ENCODE measurements at places on chromosomes 11 and 22.

GRCh38 chr11:8047382-8047781 lies 33.6 kb upstream of the TUB start:
- H3K4me1 ChIP-seq = no peaks in the 10 kb centered on the region
- H3K36me3 ChIP-seq = no peaks in the 10 kb centered on the region
- peaks cover 30% of the 10 kb centered on the region for H3K27me3 ChIP-seq
- no peak for DNase-seq
- H3K4me3 ChIP-seq = no peak overlapping the region
- H3K27ac ChIP-seq = no peak overlapping the region

GRCh38 chr11:35298369-35298768 lies 121.0 kb downstream of the SLC1A2 start:
- no peak overlapping the region for H3K4me3 ChIP-seq
- no peak overlapping the region for H3K27ac ChIP-seq
- H3K27me3 ChIP-seq = no peaks in the 10 kb centered on the region
- no peaks in the 10 kb centered on the region for H3K36me3 ChIP-seq
- DNase-seq = no peak

GRCh38 chr11:111561791-111562325 lies 21.3 kb downstream of the LAYN start:
- no peak overlapping the region for H3K27ac ChIP-seq
- no peak for DNase-seq
- no peaks in the 10 kb centered on the region for H3K36me3 ChIP-seq
- H3K4me1 ChIP-seq = peaks cover 7% of the 10 kb centered on the region

DNA sequence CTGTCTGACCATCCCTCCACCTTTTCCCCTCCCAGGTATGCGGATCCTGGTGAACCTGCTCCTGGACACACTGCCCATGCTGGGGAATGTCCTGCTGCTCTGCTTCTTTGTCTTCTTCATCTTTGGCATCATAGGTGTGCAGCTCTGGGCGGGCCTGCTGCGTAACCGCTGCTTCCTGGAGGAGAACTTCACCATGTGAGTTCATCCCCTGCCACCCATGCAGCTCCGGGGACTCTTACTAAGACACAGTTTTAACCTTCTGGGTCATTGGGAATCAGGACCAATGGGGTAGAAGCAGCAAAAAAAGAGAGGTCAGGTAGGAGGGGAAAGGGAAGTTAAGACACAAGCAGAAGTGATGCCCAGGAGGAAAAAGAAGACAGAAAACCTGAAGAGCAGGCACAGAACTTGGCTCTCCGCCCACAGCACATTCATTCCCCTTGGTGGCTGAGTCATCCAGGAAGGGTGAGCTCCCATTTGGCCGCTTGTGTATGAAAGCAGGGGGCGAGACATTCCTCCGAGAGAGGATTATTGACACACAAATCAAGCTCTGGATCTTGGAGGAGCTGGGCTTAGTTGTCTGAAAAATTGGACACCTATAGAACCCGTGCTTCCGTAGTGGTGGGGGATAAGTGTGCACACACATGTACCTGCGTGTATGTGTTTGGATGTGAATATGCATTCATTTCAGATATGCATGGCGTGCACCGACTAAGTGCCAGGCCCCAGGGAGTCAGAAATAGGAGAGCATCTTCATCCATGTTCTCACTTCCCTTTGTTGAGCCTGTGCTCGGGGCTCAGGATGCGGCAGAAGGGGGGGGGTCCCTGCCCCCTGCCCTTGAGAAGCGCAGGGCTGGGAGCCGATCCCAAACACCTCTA lies 64.2 kb downstream of the CACNA1I start:
- peak overlapping the region; percentile 82 for H3K27ac ChIP-seq
- H3K36me3 ChIP-seq = no peaks in the 10 kb centered on the region
- peak overlapping the region; percentile 49 for H3K4me3 ChIP-seq

- DNase-seq = no peak
- no peak overlapping the region for H3K27ac ChIP-seq
- no peaks in the 10 kb centered on the region for H3K27me3 ChIP-seq
- no peak overlapping the region for H3K4me3 ChIP-seq
- no peaks in the 10 kb centered on the region for H3K36me3 ChIP-seq
Observed at GRCh38 chr11:74276581-74276980, 34.9 kb downstream of the P4HA3 start.

DNA sequence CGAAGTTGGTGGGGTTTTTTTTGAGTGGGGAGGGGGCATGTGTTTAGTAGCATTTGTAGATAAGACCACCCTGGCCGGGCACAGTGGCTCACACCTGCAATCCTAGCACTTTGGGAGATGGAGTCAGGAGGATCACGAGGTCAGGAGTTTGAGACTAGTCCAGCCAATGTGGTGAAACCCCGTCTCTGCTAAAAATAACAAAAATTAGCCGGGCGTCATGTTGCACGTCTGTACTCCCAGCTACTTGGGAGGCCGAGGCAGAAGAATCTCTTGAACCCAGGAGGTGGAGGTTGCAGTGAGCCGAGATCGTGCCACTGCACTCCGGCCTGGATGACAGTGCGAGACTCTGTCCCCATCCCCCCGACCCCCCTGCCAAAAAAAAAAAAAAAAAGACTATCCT lies 34.6 kb downstream of the CECR2 start:
- no peaks in the 10 kb centered on the region for H3K27me3 ChIP-seq
- no peaks in the 10 kb centered on the region for H3K4me1 ChIP-seq
- DNase-seq = no peak
- no peak overlapping the region for H3K4me3 ChIP-seq
- H3K36me3 ChIP-seq = no peaks in the 10 kb centered on the region
- no peak overlapping the region for H3K27ac ChIP-seq

GRCh38 chr11:119691020-119691666 lies 37.9 kb downstream of the NECTIN1 start:
- no peak for DNase-seq
- H3K36me3 ChIP-seq = no peaks in the 10 kb centered on the region
- no peak overlapping the region for H3K4me3 ChIP-seq
- H3K27me3 ChIP-seq = no peaks in the 10 kb centered on the region
- H3K27ac ChIP-seq = no peak overlapping the region
- peaks cover 55% of the 10 kb centered on the region for H3K4me1 ChIP-seq

- peaks cover 19% of the 10 kb centered on the region for H3K4me1 ChIP-seq
- no peak overlapping the region for H3K27ac ChIP-seq
- no peak overlapping the region for H3K4me3 ChIP-seq
- peaks cover 60% of the 10 kb centered on the region for H3K36me3 ChIP-seq
Observed at GRCh38 chr11:62724171-62724570, 3.1 kb downstream of the HNRNPUL2 start.

DNA sequence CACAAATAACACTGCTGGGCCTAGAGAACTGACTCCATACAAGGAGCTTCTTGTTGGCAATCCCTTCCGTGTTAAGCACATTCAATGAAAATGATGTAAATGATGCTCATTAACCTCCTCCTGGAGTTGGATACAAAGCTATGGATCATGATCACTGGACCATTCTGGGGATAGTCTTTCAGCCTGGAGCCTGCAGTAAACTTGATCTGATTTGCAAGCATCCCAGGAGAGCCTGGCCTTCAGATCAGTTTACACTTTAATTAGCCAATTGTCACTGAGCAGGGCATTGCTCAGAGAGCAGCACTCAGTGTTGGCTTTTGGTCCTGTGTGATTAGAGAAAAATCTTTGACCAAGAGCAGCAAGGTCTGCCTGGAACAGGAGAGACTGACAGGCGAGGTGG lies 45.6 kb downstream of the ARFGAP3 start:
- H3K27ac ChIP-seq = no peak overlapping the region
- H3K4me3 ChIP-seq = no peak overlapping the region
- 0 out of 2 replicates have a peak, but pooled peaks cover 3% of the 10 kb centered on the region for H3K36me3 ChIP-seq
- H3K4me1 ChIP-seq = no peaks in the 10 kb centered on the region

DNA sequence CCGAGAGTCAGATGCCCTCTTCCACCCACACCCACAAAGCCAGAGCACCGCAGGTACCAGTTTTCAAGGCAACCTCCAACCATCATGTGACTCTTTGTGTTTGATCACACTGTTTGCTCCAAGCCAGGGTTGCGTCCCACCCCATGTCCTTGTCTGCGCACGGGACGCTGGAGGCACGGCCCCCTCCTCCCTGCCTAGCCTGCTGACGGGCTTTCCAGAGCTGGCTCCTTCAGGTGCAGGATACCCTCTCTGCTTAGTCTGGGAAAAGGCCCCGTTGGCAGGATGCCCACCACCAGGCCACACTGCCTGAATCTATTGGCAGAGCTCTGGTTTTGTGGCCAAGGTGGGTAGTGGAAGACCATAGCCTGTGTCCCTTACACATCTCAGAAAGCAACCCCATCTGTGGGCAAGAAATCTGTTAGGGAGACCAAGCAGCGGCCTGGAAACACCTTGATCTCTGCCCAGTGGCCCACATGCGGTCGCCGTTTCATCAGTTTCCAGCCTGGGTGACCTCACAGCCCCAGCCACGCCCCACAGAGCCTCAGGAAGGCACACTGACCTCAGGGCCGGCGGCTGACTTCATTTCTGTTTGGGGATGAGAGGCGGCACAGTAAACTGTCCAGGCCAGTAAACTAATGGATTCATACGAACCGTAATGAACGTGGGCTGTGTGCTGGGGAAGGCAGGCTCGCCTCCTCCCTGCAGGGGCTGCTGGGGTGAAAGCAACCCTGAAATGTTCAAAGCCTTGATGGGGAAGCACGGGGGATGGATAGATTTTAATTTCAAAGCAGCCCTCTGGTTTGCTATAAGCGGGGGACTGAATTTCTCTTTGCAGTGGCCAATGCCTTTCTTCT lies 25.8 kb downstream of the CDPF1 start:
- no peaks in the 10 kb centered on the region for H3K36me3 ChIP-seq
- DNase-seq = no peak
- H3K27ac ChIP-seq = no peak overlapping the region
- no peaks in the 10 kb centered on the region for H3K27me3 ChIP-seq
- no peak overlapping the region for H3K4me3 ChIP-seq

GRCh38 chr11:82924522-82925224 lies 23.1 kb downstream of the DDIAS start:
- no peak overlapping the region for H3K4me3 ChIP-seq
- H3K36me3 ChIP-seq = no peaks in the 10 kb centered on the region
- H3K27ac ChIP-seq = no peak overlapping the region
- H3K27me3 ChIP-seq = no peaks in the 10 kb centered on the region
- DNase-seq = no peak

DNA sequence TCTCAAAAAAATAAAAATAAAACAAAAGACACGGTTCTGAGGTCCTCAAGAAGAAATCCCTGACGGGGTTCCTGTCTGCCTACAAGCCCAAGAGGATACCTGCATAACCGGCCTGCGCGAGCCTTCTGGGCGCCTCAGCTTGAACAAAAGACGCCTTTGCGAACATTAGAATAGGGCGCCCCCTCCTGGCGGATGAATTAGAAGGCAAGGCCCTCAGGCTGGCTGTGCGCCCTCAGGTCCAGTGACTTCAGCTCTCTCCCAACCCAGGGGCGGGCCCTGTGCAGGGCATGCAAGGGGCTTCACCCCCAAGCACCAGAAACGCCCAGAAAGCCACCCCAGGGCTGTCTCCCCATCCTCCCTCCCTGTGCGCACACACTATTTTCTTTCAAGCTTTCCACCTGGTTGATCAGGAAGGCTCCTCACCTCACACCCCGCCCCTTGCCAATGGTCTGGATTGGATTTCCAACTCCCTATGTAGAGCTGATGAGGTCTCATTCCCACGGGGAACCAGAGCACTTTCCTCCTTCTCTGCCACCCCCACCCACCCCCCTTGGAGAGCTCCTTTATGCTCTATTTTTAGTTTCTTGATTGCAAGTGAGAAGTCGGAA lies 273.3 kb downstream of the BUD13 start:
- no peaks in the 10 kb centered on the region for H3K4me1 ChIP-seq
- H3K4me3 ChIP-seq = no peak overlapping the region
- no peak overlapping the region for H3K27ac ChIP-seq
- DNase-seq = peak; percentile 64

DNA sequence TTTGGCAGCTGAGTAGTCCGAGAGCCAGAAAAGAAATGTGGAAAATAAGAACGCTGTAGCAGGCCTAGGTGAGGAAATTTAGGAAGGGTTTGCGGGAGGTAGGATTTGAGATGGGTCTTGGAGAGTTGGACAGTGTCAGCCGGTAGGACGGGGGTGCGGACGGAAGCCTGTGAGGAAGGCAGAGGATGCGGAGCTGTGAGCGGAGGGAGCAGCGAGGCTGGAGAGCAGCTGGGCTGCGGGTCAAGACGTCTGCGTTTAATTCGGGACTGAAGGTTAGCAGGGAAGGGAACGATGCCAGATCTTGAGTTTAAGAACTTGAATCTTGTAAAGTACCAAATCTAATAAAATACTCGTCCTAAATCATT lies 669 bp upstream of the TIGD3 start:
- H3K4me1 ChIP-seq = peaks cover 20% of the 10 kb centered on the region
- H3K36me3 ChIP-seq = peaks cover 16% of the 10 kb centered on the region
- DNase-seq = no peak
- H3K27me3 ChIP-seq = no peaks in the 10 kb centered on the region

- no peaks in the 10 kb centered on the region for H3K27me3 ChIP-seq
- no peak overlapping the region for H3K4me3 ChIP-seq
- peaks cover 15% of the 10 kb centered on the region for H3K36me3 ChIP-seq
- DNase-seq = no peak
- H3K4me1 ChIP-seq = peaks cover 10% of the 10 kb centered on the region
Observed at GRCh38 chr22:50513175-50513574, 5.2 kb downstream of the NCAPH2 start.

DNA sequence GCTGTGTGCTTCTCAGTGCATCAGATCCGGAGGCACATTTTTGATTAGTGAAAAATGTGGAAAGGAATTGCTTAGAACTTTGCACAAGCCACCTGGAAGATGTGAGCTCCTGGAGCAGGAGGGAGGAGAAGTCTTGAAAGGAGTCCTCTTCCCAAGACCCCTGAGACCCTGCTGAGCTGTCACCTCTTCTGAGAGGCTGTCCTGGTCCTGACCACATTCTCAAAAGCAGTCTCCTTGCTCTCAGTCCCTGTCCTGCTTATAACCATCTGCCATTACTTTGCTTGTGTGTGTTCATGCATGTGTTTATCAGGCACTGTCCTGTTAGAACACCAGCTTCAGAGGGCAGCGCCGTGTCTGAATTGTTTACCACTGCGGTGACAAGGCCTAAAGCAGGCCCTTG lies 86.5 kb downstream of the BCR start:
- peaks cover 17% of the 10 kb centered on the region for H3K36me3 ChIP-seq
- DNase-seq = no peak
- no peaks in the 10 kb centered on the region for H3K4me1 ChIP-seq
- no peak overlapping the region for H3K4me3 ChIP-seq
- no peaks in the 10 kb centered on the region for H3K27me3 ChIP-seq

DNA sequence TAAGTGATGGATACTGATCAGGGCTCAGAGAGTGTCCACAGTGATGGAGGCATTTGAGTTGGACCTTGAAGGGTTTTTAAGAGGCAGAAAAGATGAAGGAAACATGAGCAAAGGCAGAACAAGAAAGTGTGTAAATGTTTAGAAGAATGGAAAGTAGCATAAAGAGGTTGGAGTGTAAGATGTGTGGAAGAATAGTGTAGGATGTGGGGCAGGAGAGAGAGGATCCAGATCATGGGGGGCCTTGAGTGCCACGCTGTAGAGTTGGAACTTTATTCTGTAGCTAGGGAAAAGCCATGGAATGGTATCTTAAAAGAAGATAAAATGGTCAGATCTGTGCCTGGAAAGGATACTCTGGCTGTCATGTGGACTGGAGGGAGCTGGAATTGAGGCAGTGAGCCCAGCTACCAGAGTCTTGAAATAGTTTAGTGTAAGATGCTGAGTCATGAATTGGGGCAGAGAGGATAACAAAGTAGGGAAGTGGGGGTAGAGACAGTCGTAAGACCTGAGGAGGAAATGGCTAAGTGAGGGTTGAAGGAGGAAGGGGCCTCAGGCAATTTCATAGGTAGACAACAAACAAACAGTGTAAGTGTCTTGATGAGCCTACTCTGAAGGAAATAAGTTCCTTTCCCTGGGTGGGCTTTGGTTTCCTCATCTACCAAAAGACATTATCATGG lies 6.7 kb downstream of the KCNE3 start:
- no peak for DNase-seq
- H3K27ac ChIP-seq = no peak overlapping the region
- H3K4me1 ChIP-seq = 0 out of 2 replicates have a peak, but pooled peaks cover 2% of the 10 kb centered on the region
- no peaks in the 10 kb centered on the region for H3K27me3 ChIP-seq
- H3K36me3 ChIP-seq = no peaks in the 10 kb centered on the region

- DNase-seq = no peak
- no peaks in the 10 kb centered on the region for H3K4me1 ChIP-seq
- H3K4me3 ChIP-seq = no peak overlapping the region
- H3K27ac ChIP-seq = no peak overlapping the region
Observed at GRCh38 chr22:33986167-33986771, 66.0 kb upstream of the LARGE1 start.

All from HCT116 (cell line).